ENCODE measurements at places on chromosomes 6 and 20.

DNA sequence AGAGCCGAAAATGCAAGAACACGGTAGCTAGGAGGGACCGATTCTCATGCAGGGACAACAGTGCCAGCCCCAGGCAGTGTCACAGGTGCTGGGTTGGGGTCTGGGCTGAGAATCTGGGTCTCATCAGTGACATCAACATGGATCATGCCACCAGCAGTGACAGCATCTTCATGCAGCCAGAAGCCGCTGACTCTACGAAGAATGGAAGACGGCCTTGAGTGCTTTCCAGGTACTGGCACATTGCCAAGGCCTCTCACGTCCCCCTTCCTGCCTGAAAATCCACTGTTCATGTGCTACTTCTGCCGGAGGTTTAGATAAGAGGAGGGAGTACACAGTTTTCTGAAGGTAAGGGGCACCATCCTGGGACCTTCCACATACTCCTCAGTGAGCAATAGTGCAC, 141.1 kb upstream of the FOXQ1 start:
- DNase-seq = no peak

- DNase-seq = no peak
These were observed 192.6 kb upstream of the CITED2 start for GRCh38 chr6:139567095-139567494.

GRCh38 chr6:7150381-7151064, 42.8 kb downstream of the RREB1 start:
- peak; percentile 92 for DNase-seq

DNA sequence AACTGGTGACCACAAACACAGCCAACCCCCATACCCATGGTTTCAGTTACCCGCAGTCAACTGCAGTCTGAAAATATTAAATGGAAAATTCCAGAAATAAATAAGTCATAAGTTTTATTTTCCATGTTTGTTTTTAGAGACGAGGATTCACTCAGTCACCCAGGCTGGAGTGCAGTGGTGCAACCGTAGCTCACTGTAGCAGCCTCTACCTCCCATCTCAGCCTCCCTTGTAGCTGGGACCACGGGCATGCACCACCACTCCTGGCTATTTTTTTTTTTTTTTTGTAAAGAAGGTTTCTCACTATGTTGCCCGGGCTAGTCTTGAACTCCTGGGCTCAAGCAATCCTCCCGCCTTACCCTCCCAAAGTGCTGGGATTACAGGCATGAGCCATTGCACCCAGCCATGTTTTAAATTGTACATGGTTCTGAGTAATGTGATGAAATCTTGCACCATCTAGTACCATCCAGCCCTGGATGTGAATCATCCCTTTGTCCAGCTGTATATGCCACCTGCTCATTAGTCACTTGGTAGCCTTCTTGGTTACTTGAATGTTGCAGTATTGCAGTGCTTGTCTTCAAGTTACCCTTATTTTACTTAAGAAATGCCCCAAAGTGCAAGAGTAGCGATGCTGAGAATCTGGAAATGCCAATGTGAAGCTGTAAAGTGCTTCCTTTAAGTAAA, 14.5 kb downstream of the CSNK2A1 start:
- no peak for DNase-seq

DNA sequence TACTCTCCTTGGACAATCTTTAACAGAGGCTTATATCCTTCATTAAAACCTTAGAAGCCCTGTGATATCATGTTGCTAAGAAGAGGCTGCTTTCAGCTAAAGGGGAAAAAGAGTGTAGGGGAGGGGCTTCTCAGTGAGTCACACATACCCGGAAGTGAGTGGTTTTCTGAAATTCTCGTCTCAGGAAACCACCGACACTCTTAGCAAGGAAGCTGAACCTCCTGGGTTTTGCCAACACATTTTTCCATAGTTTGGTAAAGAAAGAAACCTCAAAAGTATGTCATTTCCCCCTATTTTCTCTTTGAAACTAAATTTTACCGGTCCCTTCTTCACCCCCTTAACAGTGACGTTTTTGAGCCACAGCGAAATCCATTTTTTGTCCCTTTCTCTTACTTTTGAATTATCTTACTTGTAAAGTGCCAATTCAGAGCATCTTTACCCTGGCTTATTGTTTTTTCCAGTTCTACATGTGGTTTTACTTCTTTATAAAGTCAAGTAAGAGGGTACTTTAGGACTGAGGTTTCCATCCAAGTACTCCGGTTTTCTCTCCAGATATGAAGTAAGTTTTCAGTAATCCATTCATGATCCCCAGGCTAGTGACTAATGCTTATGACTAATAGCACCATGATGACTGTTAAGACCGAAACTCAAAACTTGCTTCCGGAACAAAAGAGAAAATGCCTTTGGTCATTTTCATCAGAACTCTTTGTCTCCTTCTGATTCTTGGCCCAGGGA, 219.3 kb downstream of the ARHGAP18 start:
- DNase-seq = no peak

DNA sequence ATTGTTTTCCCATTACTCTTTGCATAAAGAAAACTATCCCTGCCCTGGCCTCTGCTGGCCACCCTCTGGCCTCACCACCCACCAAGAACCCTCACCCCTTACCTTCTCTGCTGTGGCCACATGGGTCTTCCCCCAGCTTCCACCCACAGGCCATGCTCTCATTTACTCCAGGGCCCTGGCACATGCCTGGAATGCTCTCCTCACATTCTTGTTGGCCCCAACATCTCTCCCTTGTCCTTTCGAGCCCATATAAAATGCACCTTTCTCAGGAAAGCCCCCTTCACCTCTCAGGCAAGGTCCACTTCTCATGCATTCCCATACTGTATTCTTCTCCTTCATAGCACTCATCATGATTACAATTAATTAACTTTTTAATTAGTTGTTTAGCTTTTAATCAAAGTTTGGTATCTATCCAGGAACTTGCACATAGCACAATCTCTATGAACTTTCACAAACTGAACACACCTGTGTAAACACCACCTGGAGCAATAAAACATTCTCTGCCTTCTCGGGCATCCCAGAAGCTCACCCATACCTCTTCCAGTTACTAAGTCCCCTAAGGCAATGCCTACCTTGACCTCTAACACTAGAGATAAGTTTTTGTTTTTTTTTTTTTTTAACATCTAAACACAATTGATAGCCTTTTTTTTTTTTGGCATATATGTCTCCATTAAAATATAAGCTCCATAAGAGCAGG, 617.2 kb downstream of the PTPRT start:
- no peak for DNase-seq

GRCh38 chr6:14222956-14223355, 105.4 kb downstream of the CD83 start:
- DNase-seq = no peak

GRCh38 chr6:36117658-36118549, 12.4 kb upstream of the MAPK13 start:
- DNase-seq = no peak

DNA sequence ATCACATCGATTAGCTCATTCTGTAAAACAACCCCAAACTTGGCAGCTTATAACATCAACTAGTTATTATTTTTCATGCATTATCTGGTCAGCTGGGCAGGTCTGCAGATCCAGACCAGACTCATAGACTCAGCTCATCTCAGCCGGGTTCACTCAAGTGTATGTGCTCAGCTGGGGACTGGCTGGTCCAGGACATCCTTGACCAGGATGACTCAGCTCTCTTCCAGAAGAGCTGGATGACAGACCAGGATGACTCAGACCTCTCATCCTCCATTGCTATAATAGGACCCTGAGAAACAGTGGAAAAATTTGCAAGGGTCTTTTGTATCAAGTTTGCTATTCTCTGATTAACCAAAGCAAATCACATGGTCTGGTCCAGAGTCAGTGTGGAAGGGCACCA, 312.5 kb upstream of the PLCB4 start:
- no peak for DNase-seq

DNA sequence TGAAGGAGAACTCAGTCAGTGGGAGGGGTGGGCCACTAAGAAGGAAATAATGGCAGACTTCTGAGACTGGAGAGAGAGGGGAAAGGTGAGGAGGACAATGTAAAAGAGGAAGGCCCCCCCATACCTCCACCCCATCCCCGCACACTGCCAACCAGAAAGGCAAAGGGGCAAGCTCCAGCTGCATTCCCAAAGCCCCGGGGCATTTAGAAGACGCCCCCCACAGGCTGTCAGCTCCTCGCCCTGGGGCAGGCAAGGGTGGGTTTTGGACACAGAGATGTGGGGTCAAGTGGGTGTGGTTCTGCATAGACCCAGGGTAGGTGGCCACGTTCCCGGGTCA, 20.8 kb upstream of the SLC22A7 start:
- DNase-seq = no peak

DNA sequence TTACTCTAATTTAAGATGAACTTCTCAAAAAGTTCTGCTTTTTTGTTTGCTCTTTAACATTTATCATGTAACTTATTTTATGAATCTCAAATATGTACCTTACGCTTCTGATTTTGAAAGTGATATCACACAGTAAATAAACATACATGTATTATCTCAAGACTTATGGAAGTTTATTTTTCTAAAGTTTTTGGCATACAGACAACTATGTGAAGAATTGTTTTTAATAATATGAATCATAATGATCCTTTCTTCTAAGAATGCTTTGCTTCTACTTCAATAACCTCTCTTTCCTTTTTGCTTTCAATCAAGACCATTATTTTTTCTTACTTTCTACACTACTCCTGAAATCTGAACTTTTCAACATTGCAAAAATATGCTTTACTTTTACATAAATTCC, 816.4 kb downstream of the EYS start:
- no peak for DNase-seq

- DNase-seq = no peak
These were observed 5.8 kb upstream of the EEF1E1 start for GRCh38 chr6:8108031-8108660.

GRCh38 chr6:98583506-98583905, 250.9 kb upstream of the POU3F2 start:
- no peak for DNase-seq
